Endothelial cell of umbilical vein (primary cell): ENCODE measurements at places on chromosomes 13 and 19.
A peak's percentile ranks its signal among the peaks of the same experiment; 100 is the strongest.

DNA sequence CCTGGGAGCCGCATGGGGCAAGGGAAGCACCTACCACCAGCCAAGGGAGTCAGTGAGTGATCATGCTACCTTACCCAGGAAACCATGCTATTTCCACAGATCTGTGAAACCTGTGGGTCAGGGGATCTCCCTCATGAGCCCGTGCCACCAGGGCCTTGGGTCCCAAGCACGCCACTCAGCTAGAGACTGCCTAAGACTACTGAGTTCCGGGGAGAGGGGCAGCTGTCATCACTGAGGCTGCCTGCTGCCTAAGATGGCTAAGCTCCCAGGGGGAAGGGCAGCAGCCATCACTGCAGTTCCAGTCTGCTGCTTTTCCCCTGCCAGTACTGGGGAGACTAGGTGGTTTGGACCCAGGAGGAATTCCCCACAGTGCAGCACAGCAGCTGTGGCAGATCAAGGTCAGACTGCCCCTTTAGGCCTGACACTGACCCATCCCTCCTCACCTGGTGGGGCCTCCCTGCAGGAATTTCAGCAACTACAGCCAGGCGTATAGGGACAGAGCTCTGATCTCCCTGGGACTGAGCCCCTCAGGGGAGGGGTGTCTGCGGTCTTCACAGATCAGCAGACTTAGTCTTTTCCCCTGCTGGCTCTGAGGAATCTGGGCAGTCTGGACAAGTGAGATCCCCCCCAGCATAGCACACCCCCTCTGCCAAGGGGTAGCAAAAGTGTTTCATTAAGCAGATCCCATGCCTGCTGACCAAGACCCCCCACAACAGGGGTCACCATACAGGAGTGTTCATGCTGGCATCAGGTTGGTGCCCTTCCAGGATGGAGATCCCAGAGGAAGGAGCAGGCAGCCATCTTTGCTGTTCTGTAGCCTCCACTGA, 26.9 kb downstream of the VSTM2B start:
- no peak for DNase-seq

DNA sequence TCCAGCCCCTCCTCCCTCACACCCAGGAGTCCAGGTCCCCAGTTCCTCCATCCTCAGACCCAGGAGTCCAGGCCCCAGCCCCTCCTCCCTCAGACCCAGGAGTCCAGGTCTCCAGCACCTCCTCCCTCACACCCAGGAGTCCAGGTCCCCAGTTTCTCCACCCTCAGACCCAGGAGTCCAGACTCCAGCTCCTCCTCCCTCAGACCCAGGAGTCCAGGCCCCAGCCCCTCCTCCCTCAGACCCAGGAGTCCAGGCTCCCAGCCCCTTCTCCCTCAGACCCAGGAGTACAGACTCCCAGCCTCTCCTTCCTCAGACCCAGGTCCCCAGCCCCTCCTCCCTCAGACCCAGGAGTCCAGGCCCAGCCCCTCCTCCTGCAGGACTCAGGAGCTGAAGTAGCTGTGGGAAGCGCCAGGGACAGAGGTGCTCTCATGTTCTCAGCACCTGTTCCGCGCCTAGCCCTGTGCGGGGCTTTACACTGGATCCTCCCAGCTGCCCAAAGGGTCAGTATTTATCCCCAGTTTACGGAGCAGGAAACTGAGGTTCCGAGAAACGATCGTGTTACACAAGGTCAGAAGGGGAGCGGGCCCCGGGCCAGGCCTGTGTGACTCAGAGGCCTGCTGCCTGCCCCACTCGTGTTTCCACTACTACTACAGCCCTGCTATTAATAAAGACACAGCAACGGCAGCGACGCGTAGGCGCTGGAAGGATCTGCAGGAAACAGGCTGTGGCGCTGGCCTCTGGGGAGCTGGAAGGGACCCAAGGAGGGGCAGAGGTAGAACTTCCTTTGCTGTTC, 1.7 kb upstream of the SBK3 start:
- peak; percentile 96 for DNase-seq

DNA sequence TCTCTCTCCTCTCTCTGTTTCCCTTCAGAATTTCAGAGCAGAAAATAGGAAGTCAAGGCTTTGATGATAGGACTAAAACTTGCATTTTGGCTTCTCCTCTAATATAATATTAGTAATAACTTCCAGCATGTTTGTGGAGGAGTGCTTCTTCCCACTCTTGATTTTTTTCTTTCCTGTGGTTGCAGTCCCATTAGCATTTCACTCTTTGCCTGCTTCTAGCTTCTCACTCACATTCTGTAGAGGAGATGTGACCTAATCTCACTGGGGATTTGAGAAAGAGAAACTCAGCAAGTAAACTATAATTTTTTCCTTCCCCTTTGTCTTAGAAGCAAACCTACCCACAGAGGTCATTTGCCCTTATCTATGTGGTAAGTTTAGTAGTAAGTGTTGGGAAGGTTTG, 169.4 kb upstream of the HTR2A start:
- DNase-seq, result no peak

GRCh38 chr13:89900104-89900765, 1447.3 kb upstream of the MIR17HG start:
- DNase-seq, result peak; percentile 73

DNA sequence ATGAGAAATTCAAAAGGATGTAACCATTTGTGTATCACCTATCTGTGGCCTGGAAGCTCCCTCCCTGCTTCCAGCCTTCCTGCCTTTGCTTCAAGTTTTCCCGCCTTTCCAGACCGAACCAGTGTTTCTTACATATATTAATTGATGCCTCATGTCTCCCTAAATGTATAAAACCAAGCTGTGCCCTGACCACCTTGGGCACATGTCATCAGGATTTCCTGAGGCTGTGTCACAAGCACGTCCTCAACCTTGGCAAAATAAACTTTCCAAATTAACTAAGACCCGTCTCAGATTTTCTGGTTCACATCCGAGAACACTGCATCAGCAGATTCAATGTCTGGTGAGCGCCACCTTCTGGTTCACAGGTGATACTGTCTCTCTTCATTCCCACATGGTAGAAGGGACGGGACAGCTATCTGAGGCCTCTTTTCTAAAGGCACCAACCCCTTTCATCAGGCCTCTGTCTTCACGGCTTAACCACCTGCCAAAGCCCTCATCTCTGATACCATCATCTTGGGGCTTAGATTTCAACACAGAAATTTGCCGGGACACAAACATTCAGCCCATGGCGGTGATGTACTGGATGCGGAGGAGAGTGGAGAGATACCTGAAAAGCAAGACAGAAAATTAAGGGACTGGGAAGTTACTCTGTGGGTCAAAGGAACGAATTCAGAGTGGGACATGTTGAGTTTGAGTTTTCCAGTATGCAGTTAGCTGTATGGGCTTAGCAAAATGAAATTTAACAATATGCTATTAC, 58.7 kb upstream of the PABPC3 start:
- DNase-seq, result peak; percentile 46
